DMS 273 treated with DMSO at 0.1 percent for 48 hours (cell line): ENCODE measurements at places on chromosomes 4 and X.

- DNase-seq: no peak
Measured at GRCh38 chrX:16601885-16602284, 48.1 kb upstream of the S100G start.

DNA sequence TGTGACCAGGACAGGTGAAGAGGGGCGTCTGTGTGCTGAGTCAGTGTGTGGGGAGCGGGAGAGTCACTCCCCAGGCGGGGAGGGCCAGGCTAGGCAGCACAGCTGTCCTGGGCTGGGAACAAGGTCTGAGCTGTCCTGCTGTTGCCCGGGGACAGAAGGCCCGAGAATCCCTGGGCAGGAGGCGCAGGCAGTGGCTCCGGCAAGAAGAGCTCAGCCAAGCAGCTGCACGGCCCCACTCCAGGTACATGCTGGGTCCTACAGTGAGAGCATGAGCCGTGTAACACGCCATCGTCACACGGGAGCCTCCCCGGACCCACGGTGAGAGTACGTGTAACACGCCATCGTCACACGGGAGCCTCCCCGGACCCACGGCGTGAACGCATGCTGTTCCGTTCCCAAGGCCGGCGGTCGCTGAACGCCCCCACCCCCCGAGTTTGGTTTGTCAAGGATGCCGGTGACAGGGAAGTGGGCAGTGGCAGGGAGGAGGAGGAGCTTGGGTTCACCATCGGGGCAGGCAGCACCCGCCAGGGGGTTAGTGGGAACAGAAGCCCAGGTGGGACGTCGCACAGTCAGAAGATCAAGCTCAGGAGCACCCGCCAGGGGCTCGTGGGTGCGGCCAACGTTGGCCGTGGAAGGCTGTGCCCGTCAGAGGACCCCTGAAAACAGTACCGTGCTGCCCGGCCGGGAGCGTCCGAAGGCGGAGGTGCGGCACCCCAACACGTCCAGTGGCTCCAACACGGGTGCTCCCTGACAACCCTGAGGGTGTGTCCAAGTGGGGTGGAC lies 15.6 kb downstream of the PPP2R3B start:
- DNase-seq: no peak

DNA sequence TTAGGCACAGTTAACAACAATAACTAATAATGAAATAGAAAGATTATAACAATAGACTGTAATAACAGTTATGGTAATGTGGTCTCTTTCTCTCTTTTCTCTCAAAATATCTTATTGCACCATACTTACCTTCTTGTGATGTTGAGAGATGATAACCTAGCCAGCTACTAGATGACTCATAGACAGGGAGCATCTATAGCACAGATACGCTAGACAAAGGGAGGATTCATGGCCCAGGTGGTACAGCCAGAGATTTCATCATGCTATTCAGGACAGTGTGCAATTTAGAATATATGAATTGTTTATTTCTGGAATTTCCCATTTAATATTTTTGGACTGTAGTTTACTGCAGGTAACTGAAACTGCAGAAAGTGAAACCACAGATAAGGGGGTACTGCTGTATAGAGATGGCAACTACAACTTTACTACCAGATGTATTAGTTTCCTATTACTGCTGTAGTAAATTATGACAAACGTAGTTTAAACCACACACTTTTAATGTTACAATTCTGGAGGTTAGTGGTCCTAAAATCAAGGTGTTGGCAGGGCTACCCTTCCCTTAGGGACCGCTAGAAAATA lies 41.8 kb upstream of the MAGED1 start:
- no peak for DNase-seq

GRCh38 chrX:51608766-51609165 lies 9.9 kb downstream of the CENPVL3 start:
- DNase-seq: no peak

- no peak for DNase-seq
Measured at GRCh38 chrX:68699960-68700746, 52.7 kb downstream of the STARD8 start.

- no peak for DNase-seq
Measured at GRCh38 chr4:3729188-3729881, 36.9 kb upstream of the ADRA2C start.

DNA sequence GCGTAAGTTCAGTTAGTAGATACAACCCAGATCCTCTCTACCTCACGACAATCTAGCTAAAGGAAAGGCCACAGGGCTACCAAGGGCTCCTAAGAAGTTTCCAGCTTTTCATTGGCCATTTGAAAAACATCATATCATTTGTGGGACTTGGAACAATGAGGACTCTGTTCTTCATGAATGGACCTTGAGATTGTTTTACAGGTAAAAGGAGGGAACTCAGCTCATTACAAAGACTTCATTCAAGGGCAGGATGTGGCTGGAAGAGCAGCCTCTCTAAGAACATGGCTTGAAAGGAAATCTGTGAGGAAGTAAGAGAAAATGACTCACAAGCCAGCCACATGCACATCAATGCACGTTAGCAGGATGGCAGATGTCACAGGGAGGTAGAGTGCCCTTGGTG lies 105.9 kb upstream of the SLC7A11 start:
- no peak for DNase-seq

DNA sequence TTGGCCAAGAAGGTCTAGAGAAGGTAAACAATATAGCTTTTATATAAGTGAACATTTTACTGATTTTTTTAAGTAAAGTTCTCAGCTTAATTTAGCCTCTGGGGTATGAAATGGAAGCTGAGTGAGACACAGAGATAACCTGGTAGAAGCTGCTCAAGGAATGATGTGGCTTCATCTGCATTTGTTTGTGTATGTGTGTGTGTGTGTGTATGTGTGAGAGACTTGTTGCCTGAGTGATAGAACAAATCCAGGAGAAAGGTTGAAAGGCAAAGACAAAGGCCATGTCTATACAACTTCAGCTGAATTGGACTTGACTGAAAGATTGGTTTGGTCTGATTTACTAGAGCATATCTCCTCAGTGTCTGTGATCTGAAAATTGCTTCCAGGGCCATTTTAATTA lies 63.6 kb downstream of the PCDH7 start:
- no peak for DNase-seq

- DNase-seq: no peak
Measured at GRCh38 chr4:38150766-38151165, 190.6 kb downstream of the PTTG2 start.

DNA sequence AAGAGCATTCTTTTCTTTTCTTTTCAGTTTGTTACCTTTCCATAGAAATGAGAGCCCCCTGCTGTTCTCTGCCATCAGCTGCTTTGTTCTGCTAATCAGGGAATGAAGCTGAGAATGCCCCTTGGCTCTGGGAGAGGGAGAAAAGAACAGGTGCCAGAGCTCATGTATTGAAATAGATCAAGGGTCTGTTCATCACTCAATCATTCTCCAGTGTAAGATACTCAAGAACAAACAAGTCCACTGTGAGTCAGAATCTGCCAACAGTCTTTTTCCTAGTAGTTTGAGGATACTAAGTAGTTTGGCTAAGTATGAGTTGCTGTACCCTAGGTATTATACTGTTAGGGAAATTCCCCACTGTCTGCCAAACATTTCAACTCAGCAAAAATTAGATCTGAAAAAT lies 144.3 kb downstream of the RTL3 start:
- no peak for DNase-seq

DNA sequence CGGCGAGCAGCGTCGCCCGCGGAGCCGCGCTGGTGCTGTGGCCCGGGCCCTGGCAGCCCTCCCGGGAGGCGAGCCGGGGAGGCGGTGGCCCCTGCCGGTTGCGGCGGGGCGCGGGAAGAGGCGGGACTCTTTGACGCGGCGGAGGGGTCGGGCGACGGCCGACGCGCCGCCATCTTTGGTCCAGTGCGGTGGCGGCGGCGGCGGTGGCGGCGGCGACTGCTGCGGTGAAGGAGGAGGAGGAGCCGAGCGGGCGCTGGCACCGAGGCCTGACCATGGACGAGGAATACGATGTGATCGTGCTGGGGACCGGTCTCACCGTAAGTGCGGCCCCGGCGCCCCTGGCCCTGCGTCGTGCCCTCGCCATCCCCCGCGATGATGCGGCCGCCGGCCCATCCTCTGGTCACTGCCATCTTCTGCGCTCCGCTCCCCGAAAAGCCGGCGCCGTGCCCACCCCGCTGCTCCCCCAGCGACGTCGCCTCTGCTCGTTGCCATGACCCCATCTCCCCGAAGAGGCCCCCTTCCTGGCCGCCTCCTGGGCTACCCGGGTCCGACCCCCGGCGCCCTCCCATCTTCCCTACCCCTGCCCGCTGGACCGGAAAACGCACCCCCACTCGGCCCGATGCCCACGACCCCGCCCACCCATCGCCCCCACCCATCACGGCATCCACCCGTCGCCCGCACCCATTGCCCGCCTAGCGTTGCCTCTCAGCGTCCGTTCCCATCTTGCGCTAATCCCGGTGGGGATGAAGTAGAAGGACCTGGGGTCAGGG lies at the start of gene GDI1:
GDI1 (plus strand) TSS at position 172 of the 770 bp plus-strand sequence; CDS start at position 273, 101 bp downstream.
- no peak for DNase-seq

DNA sequence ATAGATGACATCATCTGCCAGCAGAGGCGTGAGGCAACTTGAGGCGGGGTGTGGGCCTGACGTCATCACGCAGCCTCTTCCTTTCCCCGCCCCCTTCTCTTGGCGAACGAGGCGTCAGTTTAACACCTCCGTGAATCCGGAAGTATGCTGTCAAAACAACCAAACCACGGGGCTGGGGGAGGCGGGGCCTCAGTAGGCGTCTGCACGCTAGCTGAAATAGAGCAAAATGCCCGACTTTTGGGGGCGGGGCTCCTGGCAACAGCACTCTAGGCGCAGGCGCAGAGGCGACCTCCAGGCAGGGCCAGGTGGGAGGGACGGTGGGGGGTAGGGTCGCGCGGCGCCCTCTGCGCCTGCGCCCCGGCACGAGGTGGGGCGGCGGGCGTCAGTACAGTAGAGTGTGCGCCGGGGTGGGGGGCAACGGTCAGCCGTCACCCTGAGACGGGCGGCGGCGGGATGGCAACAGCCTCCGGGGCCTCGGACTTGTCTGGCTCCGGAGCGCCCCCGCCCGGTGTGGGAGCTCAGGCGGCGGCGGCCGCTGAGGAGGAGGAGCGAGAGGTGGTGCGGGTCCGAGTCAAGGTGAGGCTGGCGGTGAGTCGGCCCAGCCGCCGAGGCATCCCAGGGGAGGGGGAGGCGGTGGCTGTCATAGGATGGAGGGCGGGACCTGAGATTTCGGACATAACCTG lies at the start of gene TBC1D25:
TBC1D25 (plus strand) TSS at position 370 of the 683 bp plus-strand sequence; CDS start at position 454, 84 bp downstream.
- peak; percentile 95 for DNase-seq

- no peak for DNase-seq
Measured at GRCh38 chrX:79506001-79506400, 138.9 kb upstream of the ITM2A start.

DNA sequence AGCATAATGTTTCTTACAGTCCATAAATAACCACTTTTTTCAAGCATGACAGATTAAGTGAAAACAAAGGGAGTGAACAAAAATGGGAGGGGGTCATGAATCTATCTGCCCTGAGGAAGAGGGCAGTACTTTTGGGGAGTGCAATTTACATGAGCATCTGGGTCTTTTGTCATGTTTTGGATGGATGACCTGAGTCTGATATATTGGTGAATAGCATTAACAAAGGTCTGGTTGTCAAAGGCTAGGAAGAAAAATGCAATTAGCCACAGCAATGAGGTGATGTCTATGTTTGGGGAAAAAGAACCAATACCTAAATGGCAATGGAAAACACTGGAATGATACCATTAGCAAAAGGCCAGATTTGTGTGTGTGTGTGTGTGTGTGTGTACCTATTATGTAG lies 15.1 kb upstream of the MAD2L1 start:
- no peak for DNase-seq

DNA sequence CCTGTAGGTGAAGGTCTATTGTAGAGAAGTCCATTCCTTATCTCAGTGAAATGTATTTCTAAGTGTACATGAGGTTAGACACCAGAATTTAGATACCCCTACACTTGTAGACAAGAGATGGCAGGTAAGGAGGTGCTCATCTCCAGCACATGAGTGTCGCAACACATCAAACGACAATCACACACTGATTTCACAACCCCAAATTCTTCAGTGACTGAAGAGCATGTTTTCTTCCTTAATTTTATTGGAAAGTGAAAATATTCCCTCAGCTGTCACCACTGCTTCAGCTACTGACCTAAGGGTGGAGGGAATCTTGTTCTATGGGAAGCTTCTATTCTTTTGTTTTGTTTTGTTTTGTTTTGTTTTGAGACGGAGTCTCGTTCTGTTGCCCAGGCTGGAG lies 280.3 kb downstream of the ARHGAP24 start:
- no peak for DNase-seq
